ENCODE measurements at places on chromosomes 12 and 14. TPM values are rescaled to one million over a fixed set of nuclear protein-coding genes. Genes with fewer than 3 reads are reported as not detected.

The TRHDE gene
- total RNA-seq = not detected

The AP5M1 gene
- total RNA-seq = 23.3 TPM

The B4GALNT3 gene
- 1.1 TPM for total RNA-seq

The PTCSC3 gene
- not detected for total RNA-seq

The RPAP3 gene
- 46.2 TPM for total RNA-seq

The SOX5 gene
- total RNA-seq = 0.41 TPM

DNA sequence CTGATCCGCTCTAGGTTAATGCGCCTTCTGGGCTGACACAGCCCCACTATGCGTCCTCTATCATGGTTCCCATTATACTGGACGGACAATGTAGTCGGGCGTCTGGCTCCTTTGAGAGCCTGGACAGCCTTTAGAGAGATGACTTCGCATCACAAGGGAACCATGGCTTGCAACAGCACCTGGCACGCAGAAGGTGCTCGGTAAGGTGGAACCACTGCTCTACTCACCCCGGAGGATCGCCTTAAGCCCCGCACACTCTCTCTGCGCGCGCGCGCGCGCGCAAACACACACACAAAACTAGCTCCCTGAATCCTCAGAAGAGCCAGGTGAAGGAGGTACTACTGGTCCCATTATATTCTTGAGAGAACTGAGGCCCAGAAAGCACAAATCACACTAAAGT, 7.1 kb downstream of the MAP3K12 start:
- H3K27me3 ChIP-seq = no peaks in the 10 kb centered on the region
- H3K36me3 ChIP-seq = peaks cover 3% of the 10 kb centered on the region
- peaks cover 24% of the 10 kb centered on the region for H3K4me1 ChIP-seq
- peak overlapping the region; percentile 36 for H3K27ac ChIP-seq

- H3K27ac ChIP-seq = no peak overlapping the region
- H3K36me3 ChIP-seq = no peaks in the 10 kb centered on the region
- peaks cover 9% of the 10 kb centered on the region for H3K27me3 ChIP-seq
- DNase-seq = peak; percentile 63
Observed at GRCh38 chr12:100404769-100405407, 48.0 kb downstream of the SLC17A8 start.

DNA sequence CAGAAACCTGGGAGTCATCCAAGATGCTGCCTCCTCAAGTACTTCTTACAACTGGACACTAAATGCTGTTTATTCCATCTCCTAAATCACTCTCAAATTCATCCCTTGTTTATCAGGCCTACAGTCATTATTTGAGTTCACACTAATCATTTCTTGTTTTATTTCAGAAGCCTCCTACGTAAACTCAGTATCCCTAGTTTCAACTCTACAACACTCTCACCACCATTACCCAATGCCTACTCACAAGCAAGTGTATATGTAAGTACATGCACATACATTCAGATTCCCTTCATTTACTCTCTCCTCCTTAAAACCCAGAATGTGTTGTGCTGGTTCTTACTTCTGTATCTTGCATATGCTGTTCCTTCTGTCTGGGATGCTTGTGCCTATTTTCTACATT, 43.0 kb downstream of the DDHD1 start:
- H3K4me3 ChIP-seq = no peak overlapping the region
- H3K4me1 ChIP-seq = peaks cover 26% of the 10 kb centered on the region
- no peaks in the 10 kb centered on the region for H3K36me3 ChIP-seq

GRCh38 chr12:66041651-66042363, 88.7 kb downstream of the LLPH start:
- no peak overlapping the region for H3K4me3 ChIP-seq
- H3K27ac ChIP-seq = no peak overlapping the region
- no peaks in the 10 kb centered on the region for H3K36me3 ChIP-seq
- no peaks in the 10 kb centered on the region for H3K4me1 ChIP-seq
- DNase-seq = no peak

GRCh38 chr12:46904406-46905238, 78.8 kb upstream of the SLC38A4 start:
- peaks cover 4% of the 10 kb centered on the region for H3K27me3 ChIP-seq
- no peaks in the 10 kb centered on the region for H3K36me3 ChIP-seq
- H3K4me1 ChIP-seq = peaks cover 9% of the 10 kb centered on the region
- H3K27ac ChIP-seq = no peak overlapping the region

DNA sequence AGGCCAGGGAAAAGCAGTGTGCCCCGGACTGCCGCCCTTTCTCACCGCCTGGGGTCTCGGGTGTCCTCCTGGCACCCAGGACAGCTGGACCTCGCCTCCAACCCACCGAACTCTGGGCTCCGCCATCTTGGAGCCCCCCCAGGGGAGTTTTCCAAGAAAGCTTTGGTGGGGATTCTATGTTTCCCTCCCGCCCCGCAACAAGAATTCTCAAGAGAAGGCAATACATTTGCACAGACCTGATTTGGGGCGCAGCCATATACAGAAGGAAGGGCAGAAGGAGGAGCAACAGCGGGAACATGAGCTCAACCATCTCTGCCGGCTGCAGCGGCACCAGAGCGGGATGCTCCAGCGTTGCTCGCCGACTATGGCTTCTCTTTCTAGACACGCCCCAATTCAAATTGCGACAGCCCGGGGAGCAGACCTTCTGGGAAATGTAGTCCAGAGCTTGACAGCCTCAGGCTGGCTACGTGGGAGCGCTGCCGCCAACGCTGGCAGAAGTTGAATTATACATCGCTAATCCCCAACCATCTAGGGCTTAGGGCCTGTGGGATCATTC, at the start of gene RDH11:
RDH11 (minus strand) TSS at position 371 of the 556 bp plus-strand sequence; CDS start at position 310, 61 bp downstream.
- peak within 1 kb of the TSS; percentile 81 for H3K4me3 ChIP-seq
- H3K36me3 ChIP-seq = peaks cover 17% of the 10 kb centered on the region
- peak within 1 kb of the TSS; percentile 91 for H3K27ac ChIP-seq
- DNase-seq = peak; percentile 91
- H3K4me1 ChIP-seq = peaks cover 22% of the 10 kb centered on the region

GRCh38 chr12:53096089-53096741, 1.3 kb upstream of the IGFBP6 start:
- no peak overlapping the region for H3K27ac ChIP-seq
- H3K4me1 ChIP-seq = peaks cover 22% of the 10 kb centered on the region
- H3K4me3 ChIP-seq = no peak overlapping the region
- no peak for DNase-seq
- H3K36me3 ChIP-seq = no peaks in the 10 kb centered on the region

- peaks cover 2% of the 10 kb centered on the region for H3K27me3 ChIP-seq
- no peak for DNase-seq
- H3K36me3 ChIP-seq = no peaks in the 10 kb centered on the region
- no peak overlapping the region for H3K27ac ChIP-seq
Observed at GRCh38 chr12:43325786-43326185, 226.2 kb downstream of the ADAMTS20 start.

DNA sequence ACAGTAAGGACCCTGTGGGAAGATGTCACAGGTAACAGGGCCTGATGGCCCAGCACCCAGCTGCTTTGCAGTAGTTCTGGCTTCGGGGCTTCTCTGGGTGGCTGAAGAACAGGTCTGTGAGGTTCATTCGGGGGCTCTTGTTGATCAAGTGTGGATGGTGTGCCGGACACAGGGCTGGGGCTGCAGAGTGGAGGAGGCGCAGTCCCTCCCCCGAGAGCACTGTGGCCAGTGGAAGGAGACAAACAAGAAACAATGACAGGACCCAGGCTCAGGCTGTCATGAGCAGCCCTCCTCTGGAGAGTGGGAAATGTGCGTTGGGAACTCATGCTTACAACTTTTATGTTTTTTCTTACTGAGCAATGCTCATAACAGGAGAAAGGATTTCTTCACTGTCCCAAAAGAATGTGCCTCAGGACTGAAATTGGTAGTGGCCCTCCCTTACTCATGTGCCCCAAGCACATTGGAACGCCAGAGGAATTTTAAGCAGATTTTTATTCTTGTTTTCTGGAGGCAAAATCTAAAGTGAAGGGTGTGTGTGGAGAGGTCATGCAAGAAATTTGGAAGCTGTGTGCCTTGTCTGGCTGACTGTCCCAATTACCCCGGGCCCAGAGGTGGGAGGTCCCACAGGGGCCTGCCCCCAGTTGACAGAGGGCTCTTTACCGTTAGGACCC, 233.8 kb downstream of the CACNA1C start:
- H3K4me1 ChIP-seq = peaks cover 2% of the 10 kb centered on the region
- no peak overlapping the region for H3K27ac ChIP-seq
- H3K36me3 ChIP-seq = no peaks in the 10 kb centered on the region
- no peak for DNase-seq
- H3K4me3 ChIP-seq = no peak overlapping the region

DNA sequence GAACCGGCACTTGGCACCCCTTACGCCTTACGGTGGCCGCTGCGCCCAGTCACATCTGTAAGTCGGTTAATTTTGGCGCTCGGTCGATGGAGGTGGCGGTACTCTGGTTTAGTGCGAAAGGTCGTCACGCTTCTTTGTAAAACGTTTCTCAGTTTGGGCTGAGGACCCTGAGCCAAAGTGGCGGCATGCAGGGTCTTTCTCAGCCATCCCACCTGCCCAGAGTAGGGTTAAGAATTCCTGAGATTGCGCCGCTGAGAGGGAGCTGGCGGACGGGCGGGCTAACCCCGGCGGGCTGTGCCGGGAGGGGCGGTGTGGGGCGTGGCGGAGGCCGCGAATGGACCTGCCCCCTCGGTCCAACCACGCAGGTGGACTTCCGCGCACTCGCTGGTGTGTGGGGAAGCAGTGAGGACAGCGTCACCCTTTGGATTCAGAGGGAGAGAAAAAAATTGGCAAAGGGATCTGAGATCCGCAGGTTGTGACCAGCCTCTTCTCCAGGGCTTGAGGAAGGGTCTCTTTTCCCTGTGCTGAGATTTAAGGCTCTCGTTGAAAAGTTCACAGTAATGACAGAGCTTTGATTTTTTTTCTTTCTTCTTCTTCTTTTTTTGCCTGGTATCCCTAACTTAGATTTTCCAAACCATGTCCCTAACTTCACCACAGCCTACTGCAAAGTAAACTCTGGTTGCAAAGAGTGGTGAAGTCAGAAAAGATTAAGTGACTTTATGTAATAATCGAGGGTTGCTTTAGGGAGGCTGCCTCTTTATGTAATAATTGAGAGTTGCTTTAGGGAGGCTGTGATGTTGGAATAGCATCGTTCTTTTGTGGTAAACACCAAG, 602 bp upstream of the FBXO33 start:
- H3K27me3 ChIP-seq = no peaks in the 10 kb centered on the region
- peak overlapping the region; percentile 95 for H3K27ac ChIP-seq

GRCh38 chr14:34935488-34935887, 47.3 kb upstream of the SRP54 start:
- H3K27me3 ChIP-seq = no peaks in the 10 kb centered on the region
- H3K27ac ChIP-seq = peak overlapping the region; percentile 80
- peaks cover 40% of the 10 kb centered on the region for H3K4me1 ChIP-seq
- H3K36me3 ChIP-seq = peaks cover 2% of the 10 kb centered on the region

- H3K4me1 ChIP-seq = peaks cover 25% of the 10 kb centered on the region
- peaks cover 9% of the 10 kb centered on the region for H3K36me3 ChIP-seq
- peak overlapping the region; percentile 96 for H3K4me3 ChIP-seq
- H3K27ac ChIP-seq = peak overlapping the region; percentile 83
- H3K27me3 ChIP-seq = no peaks in the 10 kb centered on the region
Observed at GRCh38 chr14:63543826-63544406, 739 bp upstream of the PPP2R5E start.

DNA sequence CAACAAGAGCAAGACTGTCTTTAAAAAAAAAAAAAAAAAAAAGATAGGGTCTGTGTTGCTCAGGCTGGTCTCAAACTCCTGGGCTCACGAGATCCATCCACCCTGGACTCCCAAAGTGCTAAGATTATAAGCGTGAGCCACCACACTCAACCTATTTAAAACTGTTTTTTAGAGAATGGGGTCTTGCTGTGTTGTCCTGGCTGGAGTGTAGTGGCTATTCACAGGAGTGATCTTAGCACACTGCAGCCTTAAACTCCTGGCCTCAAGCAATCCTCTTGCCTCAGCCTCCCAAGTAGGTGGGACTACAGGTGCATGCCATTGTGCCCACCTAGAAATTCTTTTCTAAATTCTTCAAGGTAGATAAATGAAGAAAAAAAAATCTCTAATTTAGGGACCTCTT, 7.6 kb downstream of the COQ10A start:
- no peak for DNase-seq
- no peak overlapping the region for H3K4me3 ChIP-seq
- no peak overlapping the region for H3K27ac ChIP-seq
- H3K4me1 ChIP-seq = no peaks in the 10 kb centered on the region
- H3K36me3 ChIP-seq = peaks cover 26% of the 10 kb centered on the region
- no peaks in the 10 kb centered on the region for H3K27me3 ChIP-seq

DNA sequence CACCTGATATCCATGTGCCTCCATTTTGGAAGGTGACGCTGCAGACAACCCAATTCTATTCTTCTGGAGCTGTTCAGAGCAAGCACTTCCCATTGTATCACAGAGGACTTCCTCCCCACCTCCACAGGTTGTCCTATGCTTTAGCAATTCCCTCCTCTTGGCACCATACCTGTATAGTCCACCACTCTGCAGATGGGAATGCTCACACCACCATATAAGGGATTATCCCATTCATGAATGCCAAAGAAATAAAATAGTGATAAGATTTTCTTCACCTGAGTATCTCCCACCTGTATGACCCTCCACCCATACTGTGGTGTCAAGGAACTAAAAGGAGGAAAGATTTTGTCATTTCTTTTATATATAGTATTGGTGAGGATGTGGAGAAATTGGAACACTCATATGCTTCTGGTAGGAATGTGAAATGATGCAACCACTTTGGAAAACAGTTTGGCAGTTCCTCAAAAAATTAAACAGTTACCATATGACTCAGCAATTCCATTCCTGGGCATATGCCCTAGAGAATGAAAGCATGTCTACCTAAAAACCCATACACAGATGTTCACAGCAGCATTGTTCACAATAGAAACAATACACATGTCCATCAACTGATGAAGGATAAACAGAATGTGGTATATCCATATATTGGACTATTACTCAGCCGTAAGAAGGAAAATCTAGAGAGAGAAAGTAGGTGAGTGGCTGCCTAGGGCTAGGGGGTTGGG, 75.2 kb downstream of the FIGNL2 start:
- H3K27me3 ChIP-seq = no peaks in the 10 kb centered on the region
- H3K27ac ChIP-seq = no peak overlapping the region
- H3K4me3 ChIP-seq = no peak overlapping the region
- no peaks in the 10 kb centered on the region for H3K36me3 ChIP-seq
- H3K4me1 ChIP-seq = no peaks in the 10 kb centered on the region

DNA sequence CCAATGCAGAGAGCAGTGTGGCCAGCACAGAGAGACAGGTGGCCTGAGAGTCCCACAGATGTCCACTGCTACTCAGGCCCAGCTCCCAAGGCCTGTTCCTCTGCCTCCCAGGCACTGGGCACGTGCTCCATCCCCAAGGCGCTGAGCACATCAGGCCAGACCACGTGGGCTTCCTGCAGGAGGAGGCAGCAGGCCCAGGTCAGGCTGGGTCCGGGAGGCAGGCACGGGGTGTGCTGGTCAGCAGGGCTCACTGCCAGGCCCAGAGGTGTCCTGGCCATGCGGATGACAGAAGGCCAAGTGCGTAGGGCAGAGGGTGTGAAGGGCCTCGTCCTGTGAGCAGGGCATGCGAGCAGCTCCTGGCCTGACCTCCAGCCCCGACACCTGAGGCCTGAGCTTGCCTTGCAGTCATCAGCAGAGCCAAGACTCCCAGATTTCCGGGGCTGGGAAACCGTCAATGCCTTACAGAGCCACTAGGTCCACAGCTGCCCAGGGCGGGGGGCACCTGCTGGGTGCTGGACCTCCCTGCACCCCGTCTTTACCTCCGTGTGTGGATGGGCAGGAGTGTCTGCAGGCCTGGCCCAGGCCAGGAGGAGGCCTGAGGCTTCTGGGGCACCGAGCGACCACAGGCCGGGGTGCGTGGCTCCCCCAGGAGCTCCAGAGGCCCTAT, 14.9 kb downstream of the TRMT61A start:
- H3K27me3 ChIP-seq = peaks cover 2% of the 10 kb centered on the region
- no peaks in the 10 kb centered on the region for H3K4me1 ChIP-seq
- H3K27ac ChIP-seq = no peak overlapping the region
- H3K36me3 ChIP-seq = no peaks in the 10 kb centered on the region
- DNase-seq = no peak
